ENCODE measurements at places on chromosomes 5 and 9.

DNA sequence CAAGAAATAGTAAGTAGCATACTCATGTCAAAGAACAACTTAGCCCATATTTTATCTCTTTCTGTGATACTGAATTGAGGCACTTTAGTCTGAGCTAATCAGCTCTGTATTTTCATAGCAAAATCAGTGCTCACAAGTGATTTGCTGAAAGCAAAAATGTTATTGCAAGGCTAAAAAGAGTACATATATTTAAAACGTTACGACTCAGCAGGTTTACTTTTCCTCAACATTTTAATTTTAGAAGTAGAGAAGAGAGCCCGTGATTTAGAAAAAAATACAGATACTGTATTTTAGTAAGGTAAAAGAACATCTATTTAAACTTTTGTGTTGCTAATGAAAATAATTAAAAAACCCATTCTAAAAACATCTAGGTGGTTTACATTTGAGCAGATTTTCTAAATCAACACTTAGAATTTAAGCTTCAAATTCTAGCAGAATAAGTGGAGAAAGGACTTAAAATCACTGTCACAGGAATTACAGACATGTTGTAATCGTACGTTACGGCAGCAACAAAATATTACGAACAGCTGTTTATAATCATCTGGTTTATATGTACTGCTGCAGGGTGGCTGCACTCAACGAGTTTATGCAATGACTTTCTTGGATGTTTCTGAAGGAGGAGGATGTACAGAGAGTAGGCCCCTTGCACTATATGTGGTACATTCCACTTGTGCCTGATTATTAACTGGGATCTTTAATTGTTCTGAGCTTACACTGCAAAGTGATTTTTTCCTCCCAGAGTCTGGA is 20.1 kb downstream of the SREK1 start:
- DNase-seq: no peak

DNA sequence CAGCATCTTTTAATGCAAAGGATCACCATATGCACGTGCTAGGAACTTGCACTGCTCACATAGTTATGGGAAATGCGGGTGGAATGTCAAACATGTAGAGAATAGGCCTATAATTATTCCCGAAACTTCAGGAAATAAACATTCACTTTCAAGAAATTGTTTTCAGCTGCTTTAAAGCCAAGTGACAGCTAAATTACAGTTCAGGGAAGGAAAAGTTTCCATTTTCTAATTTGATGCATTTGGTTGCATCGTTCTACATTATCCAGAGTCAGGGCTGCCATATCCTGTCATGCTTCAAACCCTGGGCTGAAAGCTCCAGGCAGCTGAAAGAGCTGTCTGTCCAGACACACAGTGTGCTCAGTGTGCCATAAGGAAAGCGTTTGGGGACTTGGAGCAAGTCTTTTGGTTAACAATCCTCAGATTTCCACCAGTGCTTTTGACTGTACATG is 518.1 kb downstream of the CSNK1G3 start:
- DNase-seq: no peak

GRCh38 chr5:149572170-149572569 is 9.1 kb upstream of the ARHGEF37 start:
- no peak for DNase-seq

- DNase-seq: no peak
Observed at GRCh38 chr9:121662891-121663580, 11.6 kb downstream of the DAB2IP start.

- DNase-seq: no peak
Observed at GRCh38 chr9:114522847-114523246, 17.6 kb upstream of the WHRN start.
